ENCODE measurements at places on chromosomes 2 and 18.

DNA sequence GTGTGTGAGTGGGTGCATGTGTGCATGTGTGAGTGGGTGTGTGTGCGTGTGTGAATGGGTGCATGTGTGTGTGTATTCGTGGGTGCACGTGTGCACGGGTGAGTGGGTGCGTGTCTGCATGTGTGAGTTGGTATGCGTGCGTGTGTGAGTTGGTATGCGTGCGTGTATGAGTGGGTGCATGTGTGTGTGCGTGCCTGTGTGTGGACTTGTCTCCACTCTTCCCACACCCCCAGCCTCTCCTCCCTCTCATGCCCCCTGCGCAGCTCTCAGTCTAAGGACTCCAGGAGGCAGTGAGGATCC, 5.1 kb upstream of the OTOF start:
- no peak for DNase-seq

DNA sequence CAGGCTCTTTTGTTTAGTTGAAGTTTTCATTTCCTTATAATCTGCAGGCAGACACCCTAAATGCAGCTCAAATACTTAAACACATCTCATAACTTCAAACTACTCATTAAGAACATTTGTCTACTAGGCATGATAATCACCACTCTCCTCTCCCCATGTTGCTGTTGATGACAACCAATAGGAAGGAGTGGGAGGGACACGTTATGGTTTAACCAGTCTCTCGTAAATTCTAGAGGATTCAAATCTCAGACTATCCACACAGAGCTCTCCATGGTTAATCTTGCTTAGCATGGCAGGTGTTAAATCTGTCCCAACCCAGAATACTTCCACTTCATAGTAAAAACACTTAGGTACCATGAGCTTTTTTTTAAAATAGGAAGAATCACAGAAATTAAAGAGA, 127.4 kb upstream of the AQP4 start:
- no peak for DNase-seq

GRCh38 chr2:150522269-150522668, 34.8 kb upstream of the RND3 start:
- no peak for DNase-seq

DNA sequence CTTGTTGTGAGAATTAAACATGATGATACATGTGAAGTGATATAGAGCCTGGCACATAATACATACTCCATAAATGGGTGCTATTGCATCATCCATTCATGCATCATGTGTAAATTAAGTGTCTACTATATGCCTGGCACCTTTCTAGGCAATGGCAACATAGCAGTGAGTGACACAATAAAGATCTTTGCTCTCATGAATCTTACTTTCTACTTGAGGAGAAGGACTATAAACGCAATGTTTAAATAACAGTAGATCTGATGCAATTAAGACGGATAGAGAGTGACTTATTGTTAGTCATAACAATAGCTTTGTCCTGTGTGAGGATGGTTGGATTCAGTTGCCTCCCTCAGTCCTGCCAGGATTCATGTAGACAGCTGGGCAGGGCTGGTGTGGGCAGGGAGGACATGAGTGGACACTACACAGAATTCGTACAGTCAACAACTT, 88.4 kb upstream of the NPAS2 start:
- no peak for DNase-seq

DNA sequence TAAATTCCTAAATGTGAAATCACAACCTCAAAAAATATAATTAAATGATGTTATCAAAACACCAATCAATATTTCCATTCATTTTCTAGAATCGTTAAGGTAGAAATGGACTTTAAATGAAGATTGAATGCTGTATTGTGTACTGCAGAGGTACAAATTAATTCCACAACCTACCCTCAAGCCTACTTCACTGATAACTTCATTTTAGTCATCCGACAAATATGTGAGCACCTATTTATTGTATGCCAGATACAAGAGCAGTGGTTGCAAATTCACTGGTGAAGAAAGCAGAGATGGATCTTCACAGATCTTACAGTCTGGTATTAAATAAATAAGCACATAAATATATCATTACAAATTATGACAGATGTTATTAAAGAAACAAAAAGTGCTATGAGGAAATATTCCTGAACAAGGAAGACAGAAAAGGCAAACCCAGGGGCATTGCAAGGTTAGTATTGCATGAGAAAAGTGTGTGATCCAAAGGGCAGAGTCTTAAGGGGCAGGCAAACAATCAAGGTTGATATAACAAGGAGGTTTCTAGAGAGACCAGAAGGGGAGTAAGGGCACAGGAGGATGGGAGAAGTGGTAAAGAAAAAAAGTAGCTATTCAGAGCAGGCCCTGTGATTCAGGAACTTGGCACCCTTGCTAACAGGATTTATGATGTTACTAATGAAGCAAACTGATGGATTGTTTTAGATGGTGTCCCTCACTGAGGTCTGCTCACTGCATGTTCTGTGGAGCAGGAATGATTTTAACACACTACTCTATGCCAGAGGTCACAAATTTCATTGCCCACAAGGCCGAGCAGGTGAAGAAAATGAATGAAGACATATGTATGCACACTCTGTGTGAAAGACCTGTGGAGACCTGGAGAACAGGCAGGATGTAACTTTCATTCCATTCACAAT, 128.0 kb upstream of the CCDC150 start:
- no peak for DNase-seq

DNA sequence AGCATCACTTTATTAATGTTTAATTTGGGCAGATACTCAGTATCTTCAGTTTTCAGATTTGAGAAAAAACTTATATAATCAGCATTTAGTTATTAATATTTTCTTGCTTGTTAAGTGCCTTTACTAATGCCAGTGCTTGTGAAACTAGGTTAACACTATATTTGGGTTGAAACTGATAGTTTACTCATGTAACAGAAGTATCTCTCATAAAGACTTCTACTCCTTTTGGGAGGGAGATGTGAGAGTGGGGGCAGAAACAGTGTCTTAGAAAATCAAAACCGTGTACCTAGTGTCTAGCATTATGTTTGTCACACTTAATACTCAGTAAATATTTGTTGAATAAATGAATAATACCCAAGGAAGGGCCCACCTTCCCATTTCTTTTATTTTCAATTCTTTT, 129.5 kb downstream of the MSTN start:
- no peak for DNase-seq

- no peak for DNase-seq
Observed at GRCh38 chr2:42316910-42317309, 44.1 kb downstream of the COX7A2L start.

DNA sequence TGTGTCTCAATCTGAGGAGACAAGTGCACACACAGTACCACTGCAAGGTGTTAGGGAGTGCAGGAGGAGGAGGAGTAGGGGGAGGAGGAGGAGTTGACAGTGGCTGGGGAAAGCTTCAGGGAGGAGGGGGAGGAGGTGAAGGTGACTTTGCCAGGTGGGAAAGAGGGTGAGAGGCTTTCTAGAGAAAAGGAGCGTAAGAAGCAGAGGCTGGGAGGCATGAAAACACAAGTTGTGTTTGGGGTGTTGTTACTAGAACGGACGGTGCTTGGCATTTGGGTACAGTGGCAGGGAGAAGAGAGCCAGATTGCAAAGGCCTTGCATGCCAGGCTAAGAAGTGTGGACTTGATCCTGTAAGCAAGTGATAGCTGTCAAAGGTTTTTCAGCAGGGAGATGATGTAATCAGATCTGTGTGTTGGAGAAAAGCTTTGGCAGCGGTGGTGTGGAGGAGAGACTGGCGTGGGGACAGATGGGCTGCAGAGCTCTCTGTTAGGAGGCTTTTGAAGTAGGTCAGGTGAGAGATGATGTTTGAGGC, 16.2 kb downstream of the TANC1 start:
- DNase-seq: no peak

DNA sequence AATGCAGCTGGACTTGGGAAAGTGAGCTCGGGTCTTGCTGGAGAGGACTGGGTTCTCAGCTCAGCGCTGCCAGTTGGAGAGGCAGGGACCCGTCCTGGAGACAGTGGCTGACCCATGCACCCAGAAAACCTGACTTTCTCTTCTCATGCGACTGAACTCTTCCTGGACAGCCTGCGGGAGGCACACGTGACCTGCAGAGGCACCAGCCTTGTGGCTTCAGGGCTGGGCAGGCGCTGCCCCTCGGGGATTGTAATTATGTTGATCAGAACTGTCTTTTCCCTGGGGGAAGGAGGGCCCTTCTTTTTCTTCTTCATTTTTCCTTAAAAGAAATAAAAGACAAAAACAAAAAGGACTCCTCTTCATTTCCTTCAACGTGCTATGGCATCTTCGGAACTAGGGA, 198.1 kb downstream of the VAPA start:
- DNase-seq: no peak

Measured in activated CD8-positive, alpha-beta memory T cell treated with anti-CD3 and anti-CD28 coated beads, Interleukin-2, amount 50 U/mL, for 48 hours (primary cell).